ENCODE measurements at places on chromosomes 2 and 18.

DNA sequence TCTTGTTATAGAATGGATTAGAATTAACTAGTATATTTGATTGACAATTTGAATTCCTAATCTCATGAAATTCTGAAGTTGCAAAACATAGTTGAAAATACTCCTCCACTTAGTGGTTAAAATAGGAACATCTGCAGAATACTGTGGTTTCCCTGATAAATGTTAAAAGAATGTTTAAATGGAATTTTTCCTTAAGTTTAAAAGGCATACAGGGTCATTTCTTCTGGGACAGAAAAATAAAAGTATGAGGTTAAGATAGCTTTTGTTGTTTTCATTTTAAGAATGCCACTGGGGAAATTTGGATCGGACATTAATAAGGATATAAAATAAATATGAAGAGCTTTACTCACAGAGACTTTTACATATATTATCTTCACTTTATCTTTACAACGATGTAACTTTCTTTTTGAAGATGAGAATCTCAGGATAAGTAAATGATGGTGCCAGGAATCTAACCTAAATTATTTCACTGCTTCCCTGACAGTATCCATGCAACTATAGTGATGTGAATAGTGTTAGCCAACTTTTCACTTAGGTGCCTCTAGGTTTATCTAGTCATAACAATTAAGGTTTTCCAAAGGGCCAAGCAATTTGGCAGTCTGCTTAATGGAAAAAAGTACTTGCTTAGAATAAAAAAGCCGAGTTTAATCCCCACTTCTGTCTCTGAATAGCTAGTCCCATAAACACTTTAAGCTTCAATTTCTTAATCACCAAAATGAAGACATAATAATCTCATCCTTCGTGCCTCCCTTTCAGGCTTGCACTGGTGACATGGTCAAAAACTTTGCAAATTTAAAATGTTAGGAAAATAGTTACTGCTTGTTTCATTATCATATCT lies 151.8 kb upstream of the STK17B start:
- peak; percentile 74 for DNase-seq

- DNase-seq, result no peak
These were observed 324.6 kb upstream of the NRP2 start for GRCh38 chr2:205357732-205358131.

- peak; percentile 87 for DNase-seq
These were observed 166.0 kb downstream of the SRBD1 start for GRCh38 chr2:45445037-45445436.

DNA sequence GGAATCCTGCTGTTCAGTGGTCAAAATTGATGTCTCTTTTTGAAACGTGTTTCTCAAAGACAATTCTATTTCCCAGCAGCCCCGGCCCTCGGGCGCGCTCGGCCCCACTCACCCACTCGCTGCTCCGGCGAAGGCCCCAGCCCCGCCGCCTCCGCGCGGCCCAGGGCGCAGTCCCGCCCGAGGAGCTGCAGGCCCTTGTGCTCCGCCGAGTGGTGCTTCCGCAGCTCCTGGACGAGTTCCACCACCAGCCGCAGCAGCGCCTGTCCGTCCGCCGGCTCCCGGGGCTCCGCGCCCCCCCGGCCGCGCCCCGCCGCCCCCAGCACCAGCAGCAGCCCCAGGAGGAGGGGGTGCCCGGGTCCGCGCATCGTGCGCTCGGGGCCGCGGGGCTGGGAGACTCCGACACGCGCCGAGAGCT lies 413 bp downstream of the ALKAL2 start:
- DNase-seq, result peak; percentile 17

DNA sequence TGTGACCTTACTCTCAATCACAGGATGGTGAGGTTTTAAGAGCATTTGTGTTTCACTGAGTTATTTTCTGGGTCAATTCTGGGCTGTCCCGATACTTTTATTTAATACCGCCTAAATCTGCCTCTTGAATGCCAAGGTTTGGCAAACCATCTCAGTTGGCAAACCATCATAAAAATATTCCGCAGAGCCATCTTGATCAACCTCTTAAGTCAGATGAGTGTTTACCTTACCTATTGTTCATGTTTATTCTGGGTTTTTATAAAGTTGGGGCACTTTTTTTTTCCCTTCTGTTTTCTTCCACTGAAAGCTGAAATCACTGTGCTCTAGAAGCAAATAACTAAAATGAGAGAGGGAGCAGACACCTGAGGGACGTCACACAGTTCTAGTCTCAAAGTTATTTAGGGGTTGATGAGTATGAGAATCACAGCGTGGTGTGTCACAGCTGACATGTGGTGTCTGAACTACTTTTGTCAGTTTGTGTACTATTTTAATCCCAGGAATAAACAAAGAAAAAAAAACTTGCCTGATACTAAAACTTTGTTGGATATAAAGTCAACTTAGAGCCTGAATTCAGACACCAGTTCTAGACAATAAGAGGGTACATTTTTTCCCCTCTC lies 48.6 kb downstream of the ETAA1 start:
- DNase-seq, result no peak

GRCh38 chr18:62365420-62365819 lies 40.3 kb downstream of the TNFRSF11A start:
- DNase-seq, result no peak

- DNase-seq, result peak; percentile 17
These were observed at the start of gene GREB1L for GRCh38 chr18:21242141-21242779. TSS of gene GREB1L (plus strand) at chr18:21242232. CDS start at chr18:21383519, 141,287 bp downstream.

DNA sequence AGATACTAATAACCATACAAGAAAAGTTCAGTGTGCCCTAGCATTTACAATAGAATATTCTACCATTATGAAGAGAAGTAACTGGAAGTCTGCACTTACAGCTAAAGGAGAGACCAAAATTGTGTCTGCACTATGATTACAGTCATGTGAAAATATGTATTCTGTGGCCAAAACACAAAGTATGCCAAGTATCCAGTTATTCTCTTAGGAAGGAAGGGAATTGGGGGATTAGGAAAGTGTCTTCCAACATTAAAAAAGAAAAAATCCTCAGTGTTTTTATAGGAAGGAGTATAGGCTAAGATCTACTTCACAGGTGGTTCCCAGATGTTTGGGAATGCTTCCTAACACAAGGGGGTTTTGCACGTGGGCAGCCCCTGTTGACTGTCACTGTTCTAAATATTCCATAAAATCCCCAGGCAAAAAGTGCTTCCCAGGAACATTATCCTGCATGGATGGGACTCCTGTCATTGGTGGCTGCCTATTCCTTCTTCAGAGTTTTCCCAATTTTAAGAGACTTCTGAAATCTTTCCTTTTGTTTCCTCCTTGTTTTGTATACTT lies 180.2 kb upstream of the KLHL29 start:
- peak; percentile 15 for DNase-seq

- DNase-seq, result no peak
These were observed 7.1 kb upstream of the SOS1 start for GRCh38 chr2:39127973-39128372.

DNA sequence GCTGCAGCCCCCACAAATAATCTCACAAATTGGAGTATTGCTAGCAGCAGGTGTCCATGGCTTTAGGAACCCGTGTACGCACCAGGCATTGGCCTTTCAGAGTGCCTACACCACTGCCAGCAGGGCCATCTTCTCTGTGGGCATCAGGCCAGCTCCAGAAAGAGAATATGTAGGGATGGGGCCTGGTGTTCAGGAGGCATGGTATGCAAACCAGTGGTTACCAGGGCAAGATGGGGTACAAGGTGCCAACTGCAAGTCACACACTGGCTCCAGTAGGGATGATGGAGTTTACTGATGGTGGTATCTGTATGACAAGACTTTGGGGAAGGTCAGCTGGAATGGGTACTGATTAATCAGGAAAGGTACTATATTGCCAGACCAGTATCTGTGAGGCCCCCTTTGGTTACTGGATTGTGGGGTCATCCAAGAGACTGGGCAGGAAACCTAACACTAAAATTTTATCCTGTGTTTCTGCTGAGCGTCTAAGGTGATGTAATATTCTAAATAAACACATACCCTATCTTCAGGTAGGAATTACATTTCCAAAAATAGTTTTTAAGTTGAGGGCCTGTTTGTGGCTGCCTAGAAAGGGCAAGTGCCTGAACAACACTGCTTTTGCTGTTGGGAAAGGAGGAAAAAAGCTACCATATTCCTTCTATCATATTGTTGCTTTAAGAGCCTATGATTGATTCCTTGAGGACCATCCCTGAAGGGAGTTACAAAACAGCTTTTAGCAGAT lies 9.0 kb downstream of the CNOT9 start:
- DNase-seq, result no peak

DNA sequence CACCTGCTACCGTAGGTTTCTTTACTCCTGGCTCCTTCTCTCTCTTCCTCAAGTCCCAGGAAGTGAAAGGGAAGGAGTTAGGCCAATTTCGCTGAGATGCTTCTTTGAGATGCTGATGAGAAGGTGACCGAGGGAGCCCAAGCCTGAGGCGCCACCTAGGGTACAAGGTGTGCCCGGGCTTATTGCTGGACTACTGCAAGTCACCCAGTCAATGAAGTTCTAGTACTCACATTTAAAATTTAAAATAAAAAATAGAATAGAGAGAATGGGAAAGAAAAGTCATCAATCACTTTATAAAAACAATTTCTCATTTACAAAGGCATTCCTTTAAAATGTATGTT lies 45.3 kb downstream of the ACAA2 start:
- DNase-seq, result peak; percentile 60

GRCh38 chr18:51458861-51459260 lies 261.4 kb upstream of the MEX3C start:
- no peak for DNase-seq

DNA sequence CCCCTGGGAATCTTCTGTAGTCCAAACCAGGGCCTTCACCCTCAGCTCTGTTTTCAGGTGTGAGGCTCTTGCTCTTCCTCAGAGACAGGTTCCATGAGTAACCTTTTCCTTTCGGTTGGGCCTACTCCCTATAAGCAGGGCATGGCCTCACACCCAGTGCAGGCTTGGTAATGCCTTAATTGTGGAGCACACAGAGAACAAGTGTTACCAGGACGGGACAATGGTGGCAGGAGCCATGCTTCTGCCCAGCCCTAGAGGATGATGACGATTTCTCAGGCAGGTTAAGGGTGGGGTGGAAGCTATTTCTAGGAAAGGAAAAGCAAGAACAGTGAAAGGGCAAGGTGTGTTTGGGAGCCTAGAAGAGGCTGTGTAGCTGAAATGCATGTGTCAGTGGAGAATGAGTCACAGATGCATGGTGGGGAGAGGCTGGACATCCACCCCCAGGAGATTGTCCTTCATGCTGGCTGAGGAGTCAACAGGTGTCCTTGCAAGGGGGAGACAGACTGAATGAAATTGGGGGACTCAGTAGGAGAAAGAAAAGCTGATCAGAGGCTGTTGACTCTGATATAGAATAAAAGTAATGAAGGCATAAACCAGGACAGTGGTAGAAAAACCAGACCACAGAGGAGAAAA lies 22.0 kb upstream of the SERPINB12 start:
- no peak for DNase-seq

- DNase-seq, result no peak
These were observed 62.8 kb downstream of the EMILIN2 start for GRCh38 chr18:2909431-2910140.

- DNase-seq, result no peak
These were observed 150.9 kb downstream of the SMAD7 start for GRCh38 chr18:48799724-48800315.

GRCh38 chr2:20650393-20650876 lies 463 bp downstream of the HS1BP3 start:
- DNase-seq, result peak; percentile 23

- DNase-seq, result no peak
These were observed 61.4 kb downstream of the DIPK1C start for GRCh38 chr18:74395648-74396154.

DNA sequence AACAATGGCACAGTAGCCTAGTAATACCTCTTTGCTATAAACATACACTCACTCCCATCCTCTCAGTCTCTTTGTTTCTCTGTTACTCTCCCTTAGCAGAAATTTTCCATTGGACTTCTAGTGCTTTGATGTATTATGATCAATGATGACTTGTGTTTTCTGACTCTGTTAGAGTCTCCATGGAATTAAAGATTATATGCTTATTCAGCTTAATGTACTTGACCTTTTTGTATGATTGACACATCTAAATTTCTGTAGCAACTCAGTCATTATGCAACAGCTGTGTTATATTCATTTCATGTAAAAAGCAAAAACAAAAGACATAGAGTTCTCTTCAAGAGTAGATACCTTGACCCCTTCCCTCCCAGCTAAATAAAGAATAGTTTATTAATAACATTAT lies 173.8 kb downstream of the SLC4A10 start:
- DNase-seq, result no peak

DNA sequence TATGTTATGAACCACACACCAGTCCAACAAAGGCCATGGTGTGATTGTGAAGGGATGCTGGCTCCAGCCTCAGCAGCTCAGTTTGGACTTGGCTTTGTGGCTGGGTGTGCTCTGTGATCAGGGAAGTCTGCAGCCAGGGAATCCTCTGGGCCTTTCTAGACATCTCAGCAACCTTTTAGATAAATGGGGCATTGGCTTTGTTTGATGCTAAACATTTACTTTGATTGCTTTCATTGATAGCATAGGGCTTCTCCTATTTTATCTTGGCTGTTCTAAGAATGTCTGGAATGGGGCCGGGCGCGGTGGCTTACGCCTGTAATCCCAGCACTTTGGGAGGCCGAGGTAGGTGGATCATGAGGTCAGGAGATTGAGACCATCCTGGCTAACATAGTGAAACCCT lies 104.5 kb downstream of the VAPA start:
- no peak for DNase-seq

DNA sequence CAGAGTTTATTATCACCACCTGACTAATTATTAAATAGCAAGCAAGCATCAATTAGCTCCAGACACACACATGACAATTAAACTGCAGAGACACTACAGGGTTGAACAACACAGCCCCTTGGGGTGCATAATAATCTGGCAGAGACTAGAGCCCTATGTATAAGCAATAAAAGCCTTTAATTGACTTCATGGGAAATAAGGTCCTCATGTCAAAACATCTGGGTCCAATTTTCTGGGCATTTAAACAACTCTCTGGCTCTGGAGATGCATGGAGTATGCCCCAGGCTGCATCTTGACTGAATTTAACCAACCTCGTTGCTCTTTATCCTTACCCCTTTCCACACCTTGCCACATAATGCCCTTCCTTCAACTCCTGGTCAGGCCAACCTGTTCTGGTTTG lies 270.7 kb upstream of the THUMPD2 start:
- DNase-seq, result no peak

- no peak for DNase-seq
These were observed 401.9 kb downstream of the LRP1B start for GRCh38 chr2:141728886-141729285.

GRCh38 chr18:34972765-34973414 lies 68.3 kb upstream of the MAPRE2 start:
- no peak for DNase-seq

- DNase-seq, result no peak
These were observed 52.2 kb upstream of the GALNT13 start for GRCh38 chr2:153819501-153819900.

GRCh38 chr2:5756272-5756671 lies 64.1 kb downstream of the SOX11 start:
- no peak for DNase-seq

GRCh38 chr2:158120102-158120501 lies 18.4 kb downstream of the UPP2 start:
- no peak for DNase-seq

DNA sequence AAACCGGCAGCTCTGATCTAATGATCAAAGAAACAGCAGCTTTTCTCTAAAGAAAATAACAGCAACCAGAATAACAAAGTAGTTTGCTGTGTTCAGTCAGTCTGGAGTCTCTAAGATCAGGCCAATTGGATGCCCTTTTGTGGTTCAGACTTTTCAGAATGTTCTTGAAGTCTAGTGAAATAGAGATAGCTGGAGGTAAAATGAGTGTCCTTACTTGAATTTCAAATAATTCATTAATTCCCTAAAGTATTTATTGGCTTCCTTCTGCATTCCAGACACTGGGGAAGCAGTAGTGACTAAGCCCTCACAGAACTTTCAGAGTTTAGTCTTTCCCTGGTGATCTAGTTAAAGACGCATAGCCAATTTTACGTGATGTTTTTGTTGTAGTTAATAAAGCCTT lies 58.7 kb downstream of the C18orf54 start:
- peak; percentile 77 for DNase-seq

Data from fibroblast of skin of right quadriceps (primary cell).